ENCODE measurements at places on chromosomes 16 and 17.

GRCh38 chr17:57102122-57102521 lies 17.1 kb downstream of the AKAP1 start:
- H3K4me1 ChIP-seq: peaks cover 75% of the 10 kb centered on the region
- peak overlapping the region; percentile 7 for H3K27ac ChIP-seq
- H3K4me3 ChIP-seq: no peak overlapping the region
- no peak for DNase-seq
- H3K27me3 ChIP-seq: no peaks in the 10 kb centered on the region

GRCh38 chr17:60724647-60725046 lies 47.0 kb downstream of the BCAS3 start:
- no peak overlapping the region for H3K4me3 ChIP-seq
- H3K27ac ChIP-seq: no peak overlapping the region
- no peak for DNase-seq
- no peaks in the 10 kb centered on the region for H3K36me3 ChIP-seq
- H3K27me3 ChIP-seq: no peaks in the 10 kb centered on the region

DNA sequence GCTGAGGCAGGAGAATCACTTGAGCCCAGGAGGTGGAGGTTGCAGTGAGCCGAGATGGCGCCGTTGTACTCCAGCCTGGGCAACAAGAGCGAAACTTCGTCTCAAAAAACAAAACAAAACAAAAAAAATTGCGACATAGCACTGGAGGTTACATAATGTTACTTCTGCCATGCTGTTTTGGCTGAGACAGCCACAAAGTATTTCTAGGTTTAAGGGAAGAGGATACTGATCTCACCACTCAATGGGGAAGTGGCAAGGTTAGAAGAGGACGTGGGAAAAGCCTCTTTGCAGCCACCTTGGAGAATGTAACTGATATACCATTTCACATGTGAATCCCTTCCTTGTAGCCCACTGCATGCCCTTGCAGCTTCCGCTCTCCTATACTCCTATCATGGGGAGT lies 131.2 kb upstream of the NLRP1 start:
- no peaks in the 10 kb centered on the region for H3K4me1 ChIP-seq
- no peak overlapping the region for H3K4me3 ChIP-seq
- H3K27ac ChIP-seq: no peak overlapping the region
- no peak for DNase-seq
- H3K27me3 ChIP-seq: no peaks in the 10 kb centered on the region

DNA sequence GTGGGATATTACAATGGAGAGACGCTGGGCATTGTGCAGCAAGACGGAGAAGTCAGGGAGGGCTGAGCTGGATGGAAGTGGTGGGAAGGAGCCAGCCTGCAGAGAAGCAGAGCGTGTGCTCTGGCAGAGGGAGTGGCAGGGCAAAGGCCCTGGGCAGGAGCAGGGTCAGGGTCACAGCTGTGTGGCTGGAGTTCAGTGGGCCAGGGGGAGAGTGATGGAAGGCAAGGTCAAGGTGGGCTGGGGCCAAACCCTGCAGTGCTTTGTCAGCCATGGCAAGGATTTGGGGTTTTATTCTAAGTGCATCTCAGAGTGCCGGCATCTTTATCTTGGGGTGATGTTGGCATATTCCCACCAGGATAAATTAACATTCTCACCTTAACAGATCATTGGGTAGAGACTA lies 31.9 kb upstream of the C16orf78 start:
- H3K27me3 ChIP-seq: peaks cover 6% of the 10 kb centered on the region
- no peaks in the 10 kb centered on the region for H3K36me3 ChIP-seq
- H3K4me1 ChIP-seq: no peaks in the 10 kb centered on the region
- no peak for DNase-seq
- no peak overlapping the region for H3K27ac ChIP-seq
- no peak overlapping the region for H3K4me3 ChIP-seq

DNA sequence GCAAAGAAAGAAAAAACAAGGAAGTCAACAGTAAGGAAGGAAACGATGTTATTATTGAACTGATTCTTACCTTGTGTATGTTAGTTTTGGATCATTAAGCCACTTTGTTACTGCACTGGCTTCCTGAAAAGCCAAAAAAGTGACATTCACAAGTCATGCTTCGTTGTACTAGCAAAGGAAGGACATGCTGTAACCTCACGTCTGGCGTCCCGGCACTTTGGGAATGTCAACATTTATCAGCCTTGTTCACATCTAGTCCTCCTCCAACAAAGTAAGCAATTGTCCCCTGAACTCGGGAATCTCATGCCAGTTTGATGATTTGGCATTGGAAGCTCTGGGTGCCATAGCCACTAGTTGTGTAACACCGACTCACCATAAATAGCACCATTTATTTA lies 731 bp upstream of the MKS1 start:
- H3K27me3 ChIP-seq: peaks cover 34% of the 10 kb centered on the region
- H3K4me3 ChIP-seq: peak overlapping the region; percentile 93
- DNase-seq: no peak
- H3K4me1 ChIP-seq: peaks cover 9% of the 10 kb centered on the region

GRCh38 chr16:31869511-31870201 lies 4.0 kb upstream of the ZNF267 start:
- no peaks in the 10 kb centered on the region for H3K36me3 ChIP-seq
- peaks cover 37% of the 10 kb centered on the region for H3K27me3 ChIP-seq
- H3K4me1 ChIP-seq: peaks cover 7% of the 10 kb centered on the region
- no peak for DNase-seq

GRCh38 chr17:31295489-31295871 lies 1.6 kb downstream of the OMG start:
- no peak for DNase-seq
- no peak overlapping the region for H3K27ac ChIP-seq
- no peak overlapping the region for H3K4me3 ChIP-seq

GRCh38 chr16:85515319-85515745 lies 97.8 kb upstream of the GSE1 start:
- no peak for DNase-seq
- no peak overlapping the region for H3K27ac ChIP-seq
- H3K27me3 ChIP-seq: no peaks in the 10 kb centered on the region

- H3K36me3 ChIP-seq: no peaks in the 10 kb centered on the region
- H3K27ac ChIP-seq: no peak overlapping the region
- no peak for DNase-seq
- 0 out of 2 replicates have a peak, but pooled peaks cover 4% of the 10 kb centered on the region for H3K4me1 ChIP-seq
These were observed 23.2 kb upstream of the FAM20A start for GRCh38 chr17:68624381-68624780.

- H3K27ac ChIP-seq: no peak overlapping the region
- no peaks in the 10 kb centered on the region for H3K27me3 ChIP-seq
- H3K36me3 ChIP-seq: peaks cover 4% of the 10 kb centered on the region
- H3K4me3 ChIP-seq: no peak overlapping the region
These were observed 9.8 kb upstream of the KIF19 start for GRCh38 chr17:74316220-74316619.

DNA sequence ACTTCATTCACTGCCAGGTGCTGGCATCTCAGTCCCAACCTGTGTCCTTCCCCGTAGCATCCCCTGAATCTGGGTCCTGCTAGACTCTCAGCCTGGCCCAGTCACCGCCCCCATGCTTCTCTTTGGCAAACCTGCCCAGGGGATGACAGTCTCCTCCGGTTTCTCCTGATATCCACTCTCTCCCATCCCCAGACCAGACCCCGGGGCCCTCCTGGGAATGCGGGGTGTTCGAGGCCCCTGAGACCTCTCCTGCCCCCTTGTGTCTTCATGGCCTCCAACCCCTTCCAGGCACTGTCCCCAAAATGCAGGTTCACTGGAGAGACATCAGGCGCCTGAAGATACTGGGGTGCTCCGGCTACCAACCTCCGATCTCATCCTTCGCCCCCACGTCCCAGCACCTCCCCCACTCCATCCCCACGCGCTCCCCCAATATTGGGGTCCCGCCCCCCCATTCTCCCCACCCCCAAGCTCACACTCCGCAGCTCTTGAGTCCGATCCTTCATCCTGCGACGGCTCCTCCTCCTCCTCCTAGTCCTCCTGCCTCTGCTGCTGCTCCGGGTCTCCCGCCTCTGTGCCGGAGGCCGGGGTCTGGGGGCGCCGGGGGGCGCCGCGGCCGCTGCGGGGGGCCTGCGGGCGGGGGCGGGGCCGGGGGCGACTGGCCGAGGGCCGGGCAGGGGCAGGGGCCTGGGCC lies 399 bp downstream of the STX1B start:
- peak overlapping the region; percentile 71 for H3K4me3 ChIP-seq
- H3K27ac ChIP-seq: no peak overlapping the region
- H3K36me3 ChIP-seq: no peaks in the 10 kb centered on the region
- peaks cover 29% of the 10 kb centered on the region for H3K27me3 ChIP-seq
- DNase-seq: peak; percentile 34

DNA sequence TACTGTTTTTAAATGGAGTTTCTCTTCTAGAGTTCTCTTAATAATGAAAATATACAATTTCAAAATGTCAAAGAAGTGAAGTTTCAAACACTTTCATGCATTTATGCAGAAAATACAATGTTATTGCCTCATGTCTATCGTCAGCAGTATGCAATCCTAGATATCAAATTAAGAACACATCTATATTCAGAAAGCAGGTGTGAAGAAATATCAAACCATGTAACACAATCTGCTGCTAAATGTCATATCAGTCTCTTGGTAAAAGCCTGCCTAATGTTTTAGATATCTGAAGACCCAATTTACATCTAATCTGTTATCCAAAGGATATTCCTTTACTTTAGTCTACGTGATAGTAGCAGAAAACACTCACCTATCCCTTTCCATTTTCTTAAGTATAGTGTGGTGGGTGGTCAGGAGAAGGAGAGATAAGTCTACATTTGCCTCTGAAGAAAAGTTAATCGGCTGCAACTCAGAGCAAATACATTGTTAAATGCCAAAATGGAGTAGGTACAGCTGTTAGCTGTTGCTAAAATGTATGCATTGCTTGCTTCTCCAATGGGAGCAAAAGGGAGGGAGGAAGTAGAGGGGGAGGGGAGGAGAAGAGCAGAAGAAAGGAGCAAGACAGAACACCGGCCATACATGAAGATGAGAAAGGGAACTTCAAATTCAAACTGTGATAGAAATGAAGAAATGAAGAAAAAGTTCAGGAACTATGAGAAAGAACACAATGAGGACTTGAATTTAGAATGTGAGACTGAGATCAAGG lies 64.9 kb downstream of the ITFG1 start:
- H3K27me3 ChIP-seq: no peaks in the 10 kb centered on the region
- H3K27ac ChIP-seq: peak overlapping the region; percentile 7
- H3K4me3 ChIP-seq: no peak overlapping the region
- no peaks in the 10 kb centered on the region for H3K36me3 ChIP-seq
- no peak for DNase-seq

DNA sequence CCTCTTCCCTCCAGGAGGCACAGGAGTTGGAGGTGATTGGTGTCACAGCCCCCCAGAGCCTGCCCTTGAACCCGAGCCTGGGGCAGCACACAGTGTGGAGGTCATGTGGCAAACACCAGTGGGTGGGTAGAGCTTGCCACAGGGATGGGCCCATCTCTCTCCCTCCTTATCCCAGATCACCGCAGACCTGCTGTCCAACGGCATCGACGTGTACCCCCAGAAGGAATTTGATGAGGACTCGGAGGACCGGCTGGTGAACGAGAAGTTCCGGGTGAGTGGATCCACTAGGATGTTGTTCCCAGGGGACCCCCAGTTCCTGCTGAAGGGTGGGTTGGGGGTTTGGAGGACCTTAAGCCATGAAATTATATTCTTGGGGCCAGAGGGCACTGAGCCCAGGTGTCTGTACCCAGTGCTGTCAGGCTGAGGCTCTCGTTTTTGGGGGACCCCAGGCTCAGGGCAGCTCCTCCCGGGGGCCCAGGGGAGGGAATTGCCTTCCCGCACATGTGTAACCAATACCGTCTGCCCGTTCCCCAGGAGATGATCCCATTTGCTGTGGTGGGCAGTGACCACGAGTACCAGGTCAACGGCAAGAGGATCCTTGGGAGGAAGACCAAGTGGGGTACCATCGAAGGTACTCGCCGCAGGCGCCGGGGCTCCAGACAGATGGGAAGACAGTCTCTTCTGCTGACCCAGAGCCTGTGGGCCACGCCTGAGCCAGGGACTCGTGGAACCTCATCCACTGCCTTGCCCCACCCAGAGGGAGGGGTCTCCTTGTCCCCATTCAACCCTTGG lies 351.9 kb downstream of the SEC14L1 start:
- H3K27ac ChIP-seq: peak overlapping the region; percentile 36
- DNase-seq: peak; percentile 12
- H3K4me1 ChIP-seq: no peaks in the 10 kb centered on the region

DNA sequence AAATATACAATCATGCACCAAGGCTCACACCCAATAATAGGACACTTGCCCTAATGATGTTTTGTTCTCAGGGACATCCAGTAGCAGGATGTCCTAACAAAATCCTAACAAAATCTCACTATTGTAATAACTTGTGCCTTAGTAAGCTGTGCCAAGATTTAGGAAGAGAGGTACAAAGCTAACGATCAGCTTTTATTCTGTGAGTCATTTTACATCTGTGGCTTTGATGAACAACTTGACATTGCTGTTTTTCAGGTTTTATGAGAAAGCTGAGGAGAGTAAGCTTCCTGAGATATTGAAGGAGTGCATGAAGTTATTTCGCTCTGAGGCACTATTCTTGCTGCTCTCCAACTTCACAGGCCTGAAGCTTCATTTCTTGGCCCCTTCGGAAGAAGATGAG lies 18.9 kb downstream of the OGFOD1 start:
- no peak for DNase-seq
- no peak overlapping the region for H3K27ac ChIP-seq
- H3K4me3 ChIP-seq: no peak overlapping the region
- H3K36me3 ChIP-seq: peaks cover 81% of the 10 kb centered on the region
- H3K4me1 ChIP-seq: peaks cover 6% of the 10 kb centered on the region
- H3K27me3 ChIP-seq: no peaks in the 10 kb centered on the region

GRCh38 chr17:74212209-74212912 lies 1.0 kb upstream of the TTYH2 start:
- H3K4me3 ChIP-seq: peak overlapping the region; percentile 93
- peak overlapping the region; percentile 65 for H3K27ac ChIP-seq
- H3K4me1 ChIP-seq: peaks cover 50% of the 10 kb centered on the region
- peaks cover 37% of the 10 kb centered on the region for H3K27me3 ChIP-seq
- DNase-seq: peak; percentile 48

- no peaks in the 10 kb centered on the region for H3K27me3 ChIP-seq
- H3K4me3 ChIP-seq: no peak overlapping the region
- peaks cover 12% of the 10 kb centered on the region for H3K36me3 ChIP-seq
- peak overlapping the region; percentile 39 for H3K27ac ChIP-seq
- peak; percentile 17 for DNase-seq
These were observed 13.9 kb downstream of the CNEP1R1 start for GRCh38 chr16:50038756-50039529.

DNA sequence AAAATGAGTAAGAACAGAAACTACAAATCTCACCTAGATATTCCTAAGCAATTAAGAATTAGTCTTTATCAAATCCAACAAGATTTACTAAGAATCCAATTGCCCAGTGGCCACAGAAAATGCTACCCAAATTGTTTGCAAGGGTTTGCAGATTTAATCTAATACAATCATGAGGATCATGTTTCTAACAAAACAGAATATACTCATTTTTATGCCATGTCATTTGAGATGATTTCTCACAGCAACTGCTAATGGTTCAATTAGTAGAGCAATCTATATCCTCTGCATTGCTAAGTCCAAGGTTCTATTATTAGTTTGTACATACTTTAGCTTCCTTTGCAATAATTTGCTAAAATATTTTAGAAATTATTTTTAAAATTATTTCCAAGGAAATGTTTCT lies 41.2 kb downstream of the HELZ start:
- H3K36me3 ChIP-seq: peaks cover 11% of the 10 kb centered on the region
- no peaks in the 10 kb centered on the region for H3K4me1 ChIP-seq
- no peak overlapping the region for H3K4me3 ChIP-seq
- H3K27me3 ChIP-seq: no peaks in the 10 kb centered on the region

- no peak overlapping the region for H3K4me3 ChIP-seq
- DNase-seq: peak; percentile 84
- H3K4me1 ChIP-seq: no peaks in the 10 kb centered on the region
- peaks cover 9% of the 10 kb centered on the region for H3K27me3 ChIP-seq
These were observed 5.6 kb downstream of the PLEKHG4 start for GRCh38 chr16:67284699-67285646.
